Mucosa of gallbladder (tissue), 1 donor: ENCODE measurements at places on chromosomes 7 and 10.
A peak's percentile ranks its signal among the peaks of the same experiment; 100 is the strongest.

DNA sequence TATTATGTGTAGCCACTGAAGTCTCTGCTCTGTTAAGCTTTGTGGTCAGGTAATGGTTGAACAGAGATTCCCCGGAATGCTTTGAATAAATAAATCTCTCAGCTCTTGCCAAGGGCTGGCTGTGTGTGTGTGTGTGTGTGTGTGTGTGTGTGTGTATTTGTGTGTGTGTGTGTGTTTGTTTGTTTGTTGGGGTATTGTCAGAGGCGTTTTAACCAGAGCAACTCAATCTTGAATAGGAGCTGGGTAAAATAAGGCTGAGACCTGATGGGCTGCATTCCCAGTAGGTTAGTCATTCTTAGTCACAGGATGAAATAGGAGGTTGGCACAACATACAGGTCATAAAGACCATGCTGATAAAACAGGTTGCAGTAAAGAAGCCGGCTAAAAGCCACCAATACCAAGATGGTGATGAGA, 256.2 kb upstream of the CACNA2D1 start:
- peak; percentile 74 for DNase-seq

DNA sequence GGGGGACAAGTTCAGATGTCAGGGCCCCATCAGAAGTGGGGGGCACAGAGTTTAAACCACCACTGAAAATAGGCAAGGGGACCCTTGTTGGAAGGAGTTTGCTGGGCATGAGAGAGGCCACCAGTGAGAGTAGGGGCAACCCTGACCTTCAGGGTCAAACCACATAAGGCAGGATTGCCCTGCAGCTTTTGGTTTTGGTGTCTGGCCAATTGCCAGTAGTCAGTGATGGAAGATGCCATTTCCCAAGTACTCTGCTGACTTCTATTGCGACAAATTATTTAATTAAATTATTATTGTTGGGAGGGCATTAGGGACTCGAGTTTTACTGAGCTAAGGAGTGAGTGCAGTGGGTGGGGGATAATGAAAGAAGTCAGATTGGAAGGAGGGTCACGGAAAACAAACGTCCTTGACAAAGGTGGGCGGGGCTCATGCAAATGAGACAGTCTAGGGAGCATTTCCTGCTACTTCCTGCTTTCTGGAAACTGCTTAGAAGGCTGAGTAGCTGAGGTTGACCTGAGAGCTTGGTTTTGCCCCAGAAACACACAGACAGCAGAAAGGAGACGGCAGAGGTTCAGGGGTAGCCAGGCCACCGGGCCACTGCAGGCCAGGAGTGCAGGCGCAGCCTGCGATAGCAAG, 74.2 kb upstream of the ANLN start:
- DNase-seq = no peak

GRCh38 chr10:11468126-11468742, 143.2 kb downstream of the USP6NL start:
- DNase-seq = no peak

DNA sequence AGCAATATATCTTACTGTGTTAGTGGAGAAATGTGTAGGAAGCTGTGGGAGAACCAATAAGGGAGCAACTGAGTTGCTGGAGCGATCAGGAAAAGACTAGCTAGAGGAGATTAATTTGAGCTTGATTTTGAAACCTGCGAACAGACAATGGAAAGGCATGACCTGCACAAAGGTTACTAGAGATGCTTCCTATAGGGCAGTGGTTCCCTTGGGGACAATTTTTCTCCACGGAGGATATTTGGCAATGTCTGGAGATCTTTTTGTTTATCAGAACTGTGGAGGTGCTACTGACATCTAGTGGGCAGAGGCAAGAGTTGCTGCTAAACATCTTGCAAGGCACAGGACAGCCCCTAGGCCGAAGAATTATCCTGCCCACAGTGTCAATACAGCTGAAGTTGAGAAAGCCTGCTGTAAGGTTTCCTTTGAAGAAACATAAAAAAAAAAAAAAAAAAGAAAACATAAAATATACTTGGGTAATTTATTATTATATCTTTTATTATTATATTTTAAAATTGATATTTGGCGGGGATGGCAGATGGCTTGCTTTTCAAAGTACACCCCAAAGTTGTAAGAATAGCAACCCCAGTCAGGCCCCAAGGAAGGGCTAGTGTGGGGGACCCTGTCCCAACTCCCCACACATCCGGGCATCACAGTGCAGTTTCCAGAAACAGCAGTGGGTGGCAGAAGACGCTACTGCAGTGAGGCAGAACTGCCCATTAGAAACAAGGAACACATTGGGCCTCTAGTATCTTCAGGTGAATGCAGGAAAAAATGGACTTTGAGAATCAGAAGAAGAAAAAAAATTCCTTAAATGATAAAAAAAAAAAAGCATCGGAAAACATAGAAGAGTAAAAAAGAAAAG, 481.6 kb downstream of the SH2D4B start:
- DNase-seq = no peak

GRCh38 chr10:69846293-69846921, 44.7 kb downstream of the COL13A1 start:
- no peak for DNase-seq

GRCh38 chr7:100372256-100372655, 1.0 kb upstream of the PILRA start:
- no peak for DNase-seq

- no peak for DNase-seq
These were observed 95.2 kb downstream of the VOPP1 start for GRCh38 chr7:55476852-55477780.

DNA sequence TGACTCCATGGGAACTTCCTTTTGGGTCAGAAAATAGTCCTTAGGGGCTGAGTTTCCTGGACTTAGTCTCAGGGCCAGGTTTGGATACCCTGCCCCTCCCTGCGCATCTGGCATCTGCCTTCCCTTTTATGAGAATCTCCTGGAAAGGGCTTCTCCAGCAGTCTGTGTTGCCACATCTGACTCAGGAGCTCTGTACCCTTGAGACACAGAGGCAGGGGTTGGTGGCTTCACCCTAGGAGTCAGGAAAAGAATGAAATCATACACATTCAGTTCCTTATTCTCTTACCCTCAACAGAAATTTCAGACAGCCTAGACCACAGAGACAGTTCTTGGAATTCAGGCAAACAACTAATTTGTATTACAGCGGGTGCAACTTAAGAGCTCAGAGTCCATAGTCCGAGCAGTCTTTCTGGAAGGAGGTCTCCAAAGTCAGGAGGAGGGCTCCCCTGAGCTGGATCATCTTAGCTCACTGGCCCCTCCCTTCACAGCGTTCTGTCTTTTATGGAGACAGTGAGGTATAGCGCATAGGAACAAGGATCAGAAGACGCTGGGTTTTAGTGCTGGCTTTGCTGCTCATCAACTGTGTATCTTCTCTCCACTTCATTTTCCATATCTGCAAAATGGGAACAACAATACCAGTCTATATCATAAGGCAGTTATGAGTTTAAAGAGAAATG, 3.0 kb upstream of the PLAU start:
- DNase-seq = no peak

DNA sequence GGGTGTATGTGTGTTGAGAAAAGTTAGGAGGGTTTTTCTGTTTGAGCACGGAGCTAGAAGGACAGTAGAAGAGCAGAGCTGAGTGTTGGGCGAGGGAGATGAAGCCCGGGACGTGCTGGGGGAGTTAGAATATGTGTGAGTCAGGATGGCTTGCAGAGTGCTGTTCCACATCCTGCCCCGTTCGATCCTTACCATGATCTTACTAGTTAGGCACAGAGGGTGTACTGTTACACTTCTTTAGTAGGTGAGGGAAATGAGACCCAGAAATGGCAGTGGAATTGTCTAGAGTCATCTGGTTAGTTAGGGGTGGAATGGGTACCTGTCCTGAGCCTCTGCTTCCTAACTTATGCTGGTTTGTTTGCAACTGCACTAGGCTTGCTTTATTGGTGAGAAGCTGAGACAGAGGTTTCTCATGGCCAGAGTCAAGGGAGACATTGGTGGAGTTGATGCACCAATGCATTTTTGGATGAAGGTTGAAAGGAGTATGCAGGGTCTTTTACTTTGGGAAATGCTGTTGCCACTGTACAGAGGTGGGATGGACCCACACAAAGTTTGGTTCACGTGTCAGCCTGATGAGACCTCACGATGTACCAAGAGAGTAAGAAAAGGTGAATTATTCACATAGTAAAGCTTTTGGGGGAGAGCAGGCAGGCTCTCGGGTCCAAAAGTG, 42.4 kb downstream of the CCNY start:
- DNase-seq = no peak

DNA sequence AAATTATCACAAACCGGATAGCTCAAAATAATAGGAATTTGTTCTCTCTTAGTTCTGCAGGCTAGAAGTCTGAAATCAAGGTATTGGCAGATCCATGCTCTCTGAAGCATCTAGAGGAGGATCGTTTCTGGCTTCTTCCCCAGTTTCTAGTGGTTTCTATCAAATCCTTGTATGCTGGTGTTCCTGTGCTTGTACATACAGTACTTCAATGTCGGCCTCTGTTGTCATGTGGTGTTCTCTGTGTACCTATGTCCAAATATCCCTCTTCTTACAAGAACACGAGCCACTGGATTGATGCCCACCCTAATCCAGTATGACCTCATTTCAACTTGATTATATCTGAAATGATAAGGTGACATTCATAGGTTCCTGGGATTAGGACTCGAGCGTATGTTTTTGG, 9.8 kb upstream of the TAX1BP1 start:
- no peak for DNase-seq

GRCh38 chr7:117803476-117803875, 69.8 kb downstream of the CTTNBP2 start:
- DNase-seq = no peak

- DNase-seq = no peak
These were observed 27.8 kb downstream of the CREB5 start for GRCh38 chr7:28440055-28440601.

DNA sequence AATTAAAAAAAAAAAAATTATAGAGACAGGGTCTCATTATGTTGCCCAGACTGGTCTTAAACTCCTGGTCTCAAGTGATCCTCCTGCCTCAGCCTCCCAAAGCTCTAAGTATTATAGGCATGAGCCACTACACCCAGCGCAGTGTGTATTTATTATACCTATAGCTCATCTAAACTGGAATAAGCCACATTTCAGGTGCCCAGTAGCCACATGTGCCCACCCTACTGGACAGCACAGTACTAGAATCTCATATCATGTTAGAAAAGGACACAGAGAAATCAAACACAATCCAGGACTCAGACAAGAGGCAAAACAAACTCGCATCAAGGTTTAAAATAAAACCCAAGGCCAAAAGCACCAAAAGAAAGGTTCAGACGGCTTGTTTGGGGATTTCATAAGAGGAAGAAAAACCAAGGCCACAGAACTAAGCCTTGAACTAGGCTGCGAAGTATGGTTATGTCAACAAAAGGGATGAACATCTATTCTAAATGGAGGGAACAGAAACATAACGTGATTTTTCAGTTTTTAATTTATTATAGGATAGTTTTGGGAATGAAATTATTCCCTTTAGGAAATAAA, 32.3 kb downstream of the SLC16A9 start:
- no peak for DNase-seq

DNA sequence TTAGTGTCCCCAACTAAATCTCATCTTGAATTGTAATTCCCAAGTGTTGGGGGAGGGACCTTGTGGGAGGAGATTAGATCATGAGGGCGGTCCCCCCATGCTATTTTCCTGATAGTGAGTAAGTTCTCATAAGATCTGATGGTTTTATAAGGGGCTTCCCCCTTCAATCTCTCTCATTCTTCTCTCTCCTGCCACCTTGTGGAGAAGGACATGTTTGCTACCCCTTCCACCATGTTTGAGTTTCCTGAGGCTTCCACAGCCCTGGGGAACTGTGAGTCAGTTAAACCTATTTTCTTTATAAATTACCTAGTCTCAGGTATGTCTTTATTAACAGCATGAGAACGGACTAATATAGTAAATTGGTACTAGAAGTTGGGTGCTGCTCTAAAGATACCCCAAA, 365.6 kb downstream of the ANKRD7 start:
- DNase-seq = no peak

DNA sequence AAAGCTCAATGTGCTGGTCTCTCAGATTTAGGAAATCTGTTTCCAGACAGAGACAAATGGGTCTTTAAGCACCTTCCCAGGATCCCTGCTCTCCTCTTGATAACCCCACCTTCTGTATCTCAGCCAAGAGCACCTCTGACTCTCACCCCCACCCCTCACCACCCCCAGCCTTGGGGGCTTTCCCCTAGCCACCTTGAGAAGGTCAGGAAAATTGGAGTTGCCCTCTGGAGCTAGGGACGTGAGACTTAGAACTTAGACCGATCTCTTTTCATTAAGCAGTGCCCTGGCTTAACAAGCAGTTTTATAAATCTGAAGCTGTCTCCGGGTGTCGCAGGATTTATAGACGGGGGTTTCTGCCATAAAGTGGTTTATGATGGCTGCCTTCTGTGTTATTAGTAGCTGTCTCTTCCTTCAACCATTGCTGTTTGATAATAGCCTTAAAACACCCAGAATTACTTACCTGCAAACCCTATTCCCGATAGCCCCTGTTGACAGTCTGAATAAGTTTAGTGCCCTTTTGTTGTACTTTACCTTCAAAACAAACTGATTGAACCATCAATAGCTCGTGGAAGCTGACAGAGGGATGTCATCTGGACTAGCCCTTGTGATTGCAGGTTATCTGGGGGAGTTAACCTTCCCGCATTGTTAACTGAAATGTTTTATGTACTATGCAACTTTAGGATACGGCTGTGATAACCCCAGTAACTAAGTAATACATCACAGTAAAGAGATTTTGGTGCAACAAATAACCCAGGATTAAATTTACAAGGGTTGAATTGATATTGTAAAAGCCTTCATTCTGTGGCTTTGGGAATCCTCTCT, 621.5 kb downstream of the LRMDA start:
- DNase-seq = no peak

DNA sequence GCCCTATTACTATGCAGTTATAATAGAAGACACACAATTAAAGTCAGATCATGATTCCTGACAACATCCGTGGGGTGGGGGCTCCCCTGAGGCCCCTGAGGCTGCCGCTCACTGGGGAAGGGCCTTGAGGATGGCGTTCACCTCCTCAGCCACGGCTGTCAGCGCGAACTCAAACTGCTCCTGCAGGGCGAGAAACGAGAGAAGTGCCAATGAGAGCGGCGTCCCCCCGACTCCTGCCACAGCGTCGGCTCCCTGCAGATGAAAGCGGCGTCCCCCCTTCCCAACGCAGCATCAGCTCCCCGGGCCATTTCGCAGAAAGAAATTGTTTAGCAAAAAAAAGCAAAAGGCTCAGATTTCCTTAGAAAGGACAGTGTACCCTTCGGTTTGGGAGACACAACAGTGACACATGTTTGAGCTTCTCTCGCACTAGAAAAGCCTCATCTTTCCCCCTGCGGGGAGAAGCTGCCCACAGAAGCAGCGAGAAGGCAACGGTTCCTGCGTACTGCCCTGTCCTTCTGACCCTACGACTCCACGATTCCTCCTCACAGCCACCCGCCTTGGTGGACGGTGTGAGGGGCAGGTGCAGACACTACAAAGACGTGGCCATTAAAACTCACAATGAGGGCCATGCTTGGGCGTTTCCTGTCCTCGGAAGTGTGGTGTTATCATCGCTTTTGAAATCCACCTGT, 203.9 kb downstream of the DNAJB6 start:
- no peak for DNase-seq

DNA sequence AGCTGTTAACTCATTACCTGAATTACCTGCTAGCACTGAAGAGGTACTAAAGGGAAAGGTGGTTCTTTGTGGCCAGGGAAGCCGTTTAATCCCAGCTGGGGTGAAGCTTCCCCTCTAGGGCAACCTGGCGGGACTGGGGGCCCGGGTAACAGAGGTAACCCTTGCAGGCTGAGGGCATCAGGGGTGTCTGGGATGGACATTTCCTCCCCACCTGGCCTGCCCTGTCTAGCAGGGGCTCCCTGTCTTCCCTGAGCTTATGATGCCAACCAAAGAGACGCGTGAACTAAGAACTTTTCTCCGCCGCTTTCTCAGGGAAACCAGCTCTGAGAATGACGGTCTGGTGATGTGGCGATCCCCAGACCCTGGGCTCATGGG, 52.8 kb downstream of the UNC5B start:
- no peak for DNase-seq
